ENCODE measurements at places on chromosomes 12 and 14.

DNA sequence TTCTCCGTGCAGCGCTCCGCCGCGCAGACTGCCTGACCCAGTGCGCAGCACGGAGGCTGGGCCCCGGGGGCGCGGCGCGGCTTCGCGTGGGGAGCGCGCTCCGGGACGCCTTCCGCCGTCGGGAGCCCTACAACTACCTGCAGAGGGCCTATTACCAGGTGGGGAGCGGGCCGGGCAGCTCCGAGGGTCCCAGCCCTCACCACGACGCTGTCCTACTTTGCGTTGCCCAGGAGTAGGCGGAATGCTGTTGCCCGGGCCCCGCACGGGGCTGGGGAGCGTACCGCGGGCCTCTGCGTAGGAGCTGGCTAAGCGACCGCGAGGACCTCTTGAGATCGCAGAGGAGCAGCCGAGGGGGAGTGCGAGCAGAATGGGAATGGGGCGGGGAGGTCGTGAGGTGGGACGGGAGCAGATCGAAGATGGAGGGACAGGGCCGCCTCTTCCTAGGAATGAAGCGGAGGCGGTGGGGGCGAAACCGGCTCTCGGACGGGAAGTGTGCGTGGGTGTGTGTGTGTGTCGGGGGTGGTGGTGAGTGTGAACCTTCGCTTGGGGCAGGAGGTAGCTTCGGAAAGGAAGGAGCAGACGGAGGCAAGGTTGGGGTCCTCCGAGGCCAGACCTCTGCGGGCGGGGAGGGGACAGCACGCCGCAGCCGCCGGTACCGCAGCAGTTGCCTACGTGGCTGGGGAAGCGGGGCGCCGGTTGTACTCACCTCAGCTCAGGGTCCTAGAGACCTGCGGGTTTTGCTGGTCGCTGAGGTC, 751 bp downstream of the P3H3 start:
- no peak for DNase-seq

DNA sequence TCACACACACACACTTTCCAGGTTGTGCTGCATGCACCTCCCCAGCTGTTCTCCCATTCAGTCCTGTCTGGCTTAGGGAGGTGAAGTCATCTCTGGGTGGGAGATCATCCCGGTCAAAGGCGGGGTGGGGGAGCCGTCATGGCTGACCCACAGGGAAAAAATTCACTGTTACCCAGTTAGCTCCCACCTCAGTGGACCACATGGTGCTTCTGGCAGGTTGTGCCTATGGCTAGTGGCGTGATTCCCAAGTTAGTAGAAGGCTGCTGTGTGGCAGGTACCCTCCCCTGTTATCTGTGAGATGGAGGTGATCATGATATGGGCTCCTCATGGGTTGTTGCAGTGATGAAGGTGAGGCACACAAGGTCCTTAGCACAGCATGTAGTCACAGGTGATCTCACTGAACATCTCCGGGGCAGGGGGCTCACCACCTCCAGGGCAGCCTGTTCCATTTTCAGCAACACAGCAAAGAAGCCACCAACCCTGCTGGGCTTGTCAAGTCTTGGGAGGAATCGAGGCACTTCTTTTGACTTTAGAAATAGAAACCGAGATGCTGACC, 154.9 kb upstream of the CCND2 start:
- DNase-seq = no peak

DNA sequence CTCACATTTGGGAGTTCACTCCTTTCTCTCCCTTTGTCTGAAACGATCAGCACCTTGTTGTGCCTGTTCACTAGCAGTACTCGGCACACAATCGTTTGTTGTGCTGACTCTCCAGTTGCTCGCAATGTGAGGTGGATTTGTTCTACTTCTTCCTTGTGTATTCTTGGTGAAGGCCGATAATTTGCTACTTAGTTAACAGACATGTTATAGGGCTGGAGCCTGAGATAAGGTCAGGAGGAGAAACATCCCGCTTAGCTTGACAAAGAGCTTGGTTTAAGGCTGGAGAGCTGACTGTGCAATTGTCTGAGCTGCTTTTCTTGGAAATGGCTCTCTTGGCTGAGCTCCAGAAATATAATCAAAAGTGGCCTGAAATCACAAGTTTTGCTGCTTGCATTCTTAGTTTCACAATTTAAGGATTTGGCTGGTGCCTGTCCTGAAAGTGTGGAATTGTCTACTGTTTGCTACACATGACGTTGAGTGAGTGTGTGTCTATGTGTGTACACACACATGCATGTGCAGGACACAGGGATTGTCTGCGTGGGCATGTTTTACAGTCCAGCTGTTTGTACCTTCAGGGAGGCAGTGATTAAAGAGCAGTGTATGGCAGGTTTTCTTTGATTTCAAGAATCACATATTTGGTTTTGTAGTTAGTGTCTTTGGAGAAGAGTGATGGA, 77.7 kb downstream of the ARF6 start:
- no peak for DNase-seq

DNA sequence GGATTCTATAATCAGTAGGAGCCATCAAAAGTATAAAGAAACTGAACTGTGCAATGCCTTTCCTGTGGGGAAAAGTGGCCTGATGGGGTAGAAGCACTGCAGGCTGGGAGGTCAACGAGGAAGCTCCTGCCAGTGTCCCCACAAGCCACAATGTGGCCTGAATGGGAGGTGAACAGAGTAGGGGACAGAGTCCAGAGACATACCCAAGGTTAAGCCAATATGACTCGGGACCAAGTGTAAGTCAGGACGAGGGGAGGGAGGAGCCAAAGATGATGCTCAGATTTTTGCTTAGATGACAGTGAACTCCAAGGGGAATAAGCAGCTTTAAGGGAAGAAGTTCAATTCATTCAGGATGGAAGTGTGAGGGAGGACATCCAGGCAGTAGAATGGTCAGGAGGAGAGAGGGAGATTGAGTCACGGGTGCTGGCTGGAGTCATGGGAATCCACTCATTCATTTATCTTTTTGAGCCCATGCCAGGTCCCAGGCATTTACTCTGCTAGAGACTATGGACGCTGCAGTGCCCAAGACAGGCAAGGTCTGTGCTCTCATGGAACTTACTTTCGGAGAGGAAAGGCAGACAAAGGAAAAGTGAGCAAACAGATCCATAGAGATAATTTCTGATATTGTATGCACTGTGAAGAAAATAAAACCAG, 29.1 kb downstream of the DPF3 start:
- no peak for DNase-seq

- DNase-seq = no peak
These were observed 97.5 kb downstream of the CRACR2A start for GRCh38 chr12:3655328-3655900.

DNA sequence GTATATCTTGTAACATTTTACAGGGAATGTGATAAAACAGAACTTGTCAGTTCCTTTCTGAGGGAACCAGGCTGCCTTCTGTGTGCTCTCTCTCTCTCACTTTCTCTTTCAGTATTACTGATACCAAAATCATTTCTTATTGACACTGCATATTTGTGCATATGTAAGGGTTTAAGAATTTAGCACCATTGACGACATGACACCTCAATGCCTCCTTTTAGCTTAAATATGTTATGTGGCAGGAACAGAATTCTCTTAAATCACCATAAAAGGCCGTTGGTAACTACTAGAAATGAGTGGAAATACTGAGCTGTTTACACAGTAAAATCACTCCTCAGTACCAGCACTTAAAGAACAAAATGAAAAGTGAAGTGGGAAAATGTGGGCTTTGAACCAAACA, 457.7 kb upstream of the SYT1 start:
- no peak for DNase-seq

GRCh38 chr12:122306407-122306806, 40.1 kb upstream of the VPS33A start:
- DNase-seq = no peak

- DNase-seq = no peak
These were observed 802.6 kb downstream of the DIO2 start for GRCh38 chr14:79408696-79409095.

DNA sequence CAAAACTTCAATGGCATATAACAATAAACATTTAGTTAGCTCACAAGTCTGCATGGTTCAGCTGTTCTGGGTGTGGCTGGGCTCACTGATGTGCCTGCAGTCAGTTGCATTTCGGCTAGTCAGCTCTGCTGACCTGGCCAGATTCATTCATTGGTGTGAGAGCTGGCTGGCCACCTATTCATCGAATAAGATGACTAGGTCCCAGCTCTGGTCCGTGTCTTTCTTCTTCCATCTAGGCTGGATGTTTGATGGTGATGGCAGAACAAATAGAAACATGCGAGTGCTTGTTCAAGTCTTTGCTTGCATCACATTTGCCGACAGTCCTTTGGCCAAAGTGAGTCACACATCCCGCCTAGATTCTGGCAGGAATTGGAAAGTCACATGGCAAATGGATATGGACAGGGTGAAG, 203.3 kb upstream of the CRY1 start:
- no peak for DNase-seq

DNA sequence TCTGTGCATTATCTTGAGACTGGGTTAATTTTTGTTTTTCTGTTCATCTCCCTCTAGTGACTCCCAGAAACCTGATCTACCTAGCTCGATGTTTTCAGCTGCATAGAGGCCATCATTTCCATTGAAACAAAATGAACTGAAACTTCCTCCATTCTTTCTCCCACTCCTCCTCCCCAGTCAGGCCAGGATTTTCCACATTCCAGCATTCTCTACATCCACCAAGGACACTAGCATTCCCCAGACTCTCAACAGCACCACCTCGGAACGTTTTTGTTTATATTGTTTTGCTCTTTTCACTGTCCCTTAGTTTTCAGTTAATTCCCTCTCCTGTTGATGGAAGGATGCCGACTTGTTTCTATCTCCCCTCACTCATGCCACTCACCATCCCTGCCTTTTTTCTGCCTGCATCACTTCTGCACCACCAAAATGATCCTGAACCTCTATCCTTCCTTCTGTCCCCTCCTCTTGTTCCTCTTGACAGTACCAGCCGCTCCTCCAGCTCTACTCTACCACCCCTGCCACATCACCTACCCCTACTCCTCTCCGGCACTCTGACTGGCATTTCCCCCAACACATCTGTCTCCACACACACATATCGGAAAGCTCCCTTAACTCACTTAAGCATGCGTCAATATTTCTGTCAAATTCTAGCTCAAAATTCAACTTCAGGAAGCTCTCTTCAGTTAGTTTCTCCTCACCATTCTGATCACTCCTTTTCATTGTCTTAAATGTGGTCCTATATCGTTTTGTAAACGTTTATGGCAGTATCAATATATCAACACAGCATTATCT, 13.2 kb downstream of the OR6S1 start:
- DNase-seq = no peak

DNA sequence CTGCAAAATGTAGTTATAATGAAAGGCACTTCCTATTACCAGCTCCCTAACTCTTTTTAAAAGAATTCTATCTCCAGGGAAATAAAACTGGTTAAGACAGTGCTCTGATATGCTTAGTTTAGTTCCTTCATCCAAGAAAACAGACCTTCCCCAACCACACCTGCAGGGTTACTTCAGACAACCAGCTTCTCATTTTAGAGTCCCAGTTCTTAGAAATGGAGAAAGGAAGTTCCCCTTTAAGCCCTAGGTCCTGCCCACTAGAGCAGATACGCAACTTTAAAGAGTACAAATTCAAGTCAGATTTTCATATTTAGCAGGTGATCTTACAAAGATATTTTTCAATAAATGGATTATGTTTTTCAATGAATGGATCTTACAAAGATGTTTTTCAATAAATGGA, 4.4 kb upstream of the WSB2 start:
- no peak for DNase-seq

- DNase-seq = no peak
These were observed 227.5 kb upstream of the LMO3 start for GRCh38 chr12:16833376-16834015.

GRCh38 chr14:70073924-70074566, 114.7 kb downstream of the SLC8A3 start:
- no peak for DNase-seq

- DNase-seq = no peak
These were observed 127.7 kb upstream of the PZP start for GRCh38 chr12:9335867-9336266.

GRCh38 chr14:31937730-31938346, 139.3 kb upstream of the ARHGAP5 start:
- DNase-seq = peak; percentile 17

DNA sequence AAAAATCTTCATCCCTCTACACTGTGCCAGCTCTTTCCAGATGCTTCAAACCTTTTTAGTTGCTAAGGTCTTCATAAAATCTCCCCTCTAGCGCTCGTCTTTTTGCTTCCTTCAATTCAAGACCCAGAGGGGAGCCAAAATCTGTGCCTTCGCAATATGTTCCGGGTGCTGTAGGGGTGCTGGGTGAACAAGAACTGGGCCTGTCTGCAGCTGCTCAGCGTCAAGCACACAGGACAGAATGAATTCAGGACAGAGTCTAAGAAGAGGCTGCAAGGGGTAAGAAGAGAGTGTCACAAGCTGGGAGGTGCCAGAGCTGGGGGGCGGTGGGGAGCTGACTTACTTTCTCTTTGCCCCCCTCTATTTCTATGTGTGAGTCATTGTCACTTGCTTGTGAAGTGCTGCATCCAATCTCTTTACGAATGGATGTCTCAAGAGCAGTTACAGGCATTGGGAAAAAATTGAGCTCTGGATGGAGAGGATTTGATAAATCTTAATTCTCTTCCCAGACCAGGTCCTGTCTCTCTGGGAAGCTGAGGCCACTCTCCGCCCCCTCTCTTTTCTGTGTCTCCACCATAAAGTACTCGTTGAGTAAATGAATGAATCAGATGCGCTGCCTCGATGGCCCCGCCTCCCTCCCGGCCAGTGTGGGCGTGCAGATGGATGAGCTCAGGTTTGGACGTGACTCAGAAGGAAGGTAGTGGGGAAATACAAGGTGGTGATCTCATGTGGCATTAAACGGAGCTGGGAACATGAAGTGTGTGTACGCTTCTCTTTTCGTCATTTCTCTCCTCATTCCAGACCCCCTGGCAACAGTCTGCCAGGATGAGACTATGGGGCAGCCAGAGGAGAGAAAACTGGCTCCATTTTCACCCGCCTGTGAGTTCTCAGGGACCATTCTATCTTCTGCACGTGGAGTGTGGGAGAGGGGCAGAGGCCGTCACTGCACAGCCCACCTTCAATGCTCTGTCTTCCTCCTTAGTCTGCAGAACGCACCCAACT, 91.3 kb downstream of the TSPAN9 start:
- no peak for DNase-seq

GRCh38 chr12:104565606-104566243, 109.0 kb downstream of the CHST11 start:
- DNase-seq = no peak

GRCh38 chr12:23827353-23827752, 122.1 kb downstream of the SOX5 start:
- no peak for DNase-seq

DNA sequence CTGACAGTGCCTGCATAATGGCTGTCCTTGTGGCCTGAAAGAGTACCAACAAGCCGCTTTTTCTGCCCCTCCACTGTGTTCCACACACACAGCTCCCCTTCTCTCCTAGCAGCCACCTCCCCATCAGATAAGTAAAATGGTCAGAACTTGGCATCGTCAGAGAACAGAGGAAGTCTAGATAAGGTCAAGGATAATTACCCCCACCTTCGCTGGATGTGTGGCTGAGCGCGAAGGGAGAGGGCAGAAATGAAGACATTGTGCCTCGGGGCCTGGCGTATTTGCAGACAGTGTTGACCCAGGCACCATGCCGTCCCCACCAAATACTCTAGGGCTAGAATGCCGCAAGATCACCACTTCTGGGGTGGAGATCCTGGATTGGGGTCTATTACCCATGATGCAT, 30.6 kb downstream of the FBXO21 start:
- DNase-seq = no peak

- DNase-seq = no peak
These were observed 365.4 kb upstream of the ATP2B1 start for GRCh38 chr12:90074086-90074485.

- DNase-seq = no peak
These were observed 26.9 kb downstream of the WBP11 start for GRCh38 chr12:14776236-14776961.

Measured in stimulated activated CD8-positive, alpha-beta memory T cell treated with anti-CD3 and anti-CD28 coated beads, Interleukin-12 subunit alpha, Interleukin-12 subunit beta, amount 100 ng/mL, for 4 hours (primary cell).